ENCODE measurements at places on chromosomes 11 and 22.

DNA sequence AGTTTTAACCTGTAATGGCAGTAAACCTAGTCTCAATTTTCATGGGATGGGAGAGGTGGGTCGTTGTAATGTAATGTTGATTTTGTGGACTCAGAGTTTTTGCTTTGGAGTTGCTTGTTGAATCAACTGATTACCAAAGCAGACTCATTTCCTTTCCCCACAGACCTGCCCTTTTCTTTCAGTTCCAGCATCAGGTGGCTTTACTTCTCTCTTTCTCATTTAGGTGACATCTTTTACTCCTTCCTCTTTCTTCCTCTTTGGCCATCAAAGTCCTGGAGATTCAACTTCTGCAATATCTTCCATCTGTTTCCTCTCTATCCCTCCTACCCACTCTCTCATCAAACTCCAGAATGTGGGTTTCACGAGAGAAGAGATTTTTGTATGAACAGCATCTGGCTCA is 313.9 kb downstream of the TMEM135 start:
- no peak for DNase-seq

DNA sequence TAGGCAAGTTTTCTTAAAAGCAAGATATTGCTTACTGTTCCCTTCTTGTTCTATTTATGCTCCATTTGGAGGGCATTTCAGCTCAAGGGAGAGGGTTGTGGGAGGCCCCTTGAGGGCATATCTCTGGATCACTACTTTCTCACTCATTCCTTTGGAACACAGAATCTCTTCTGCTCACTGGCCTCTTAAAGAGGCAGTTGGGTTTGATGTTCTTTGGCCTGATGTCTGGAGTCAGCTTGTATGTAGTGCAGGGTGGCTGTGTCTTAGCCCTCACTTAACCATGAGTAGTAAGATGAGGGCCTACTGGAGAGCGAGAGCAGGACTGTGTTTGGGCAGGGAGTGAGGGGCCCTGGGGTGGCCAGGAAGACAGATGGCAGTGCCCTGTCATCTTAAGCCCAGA is 3.6 kb downstream of the INCENP start:
- no peak for DNase-seq

- DNase-seq, result no peak
Measured at GRCh38 chr11:69416762-69417698, 64.4 kb upstream of the LINC01488 start.

DNA sequence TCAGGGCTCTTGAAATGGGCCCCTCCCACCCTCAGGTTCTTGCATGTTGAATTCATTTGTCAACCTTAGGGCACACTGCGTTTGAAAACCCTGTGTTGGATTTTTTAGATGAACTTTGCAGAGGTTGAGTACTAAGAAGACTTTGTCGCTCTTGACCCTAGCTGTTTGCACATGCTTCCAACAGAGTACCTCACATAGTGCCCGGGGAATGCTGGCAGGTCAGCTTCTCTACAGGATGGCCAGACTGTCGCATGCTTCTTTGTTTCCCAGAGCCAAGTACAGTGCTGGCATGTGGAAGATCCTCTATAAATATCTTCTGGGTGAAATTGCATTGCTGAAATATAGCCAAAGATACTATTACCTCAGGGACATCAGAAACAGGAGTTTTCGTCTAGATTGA is 59.9 kb downstream of the FAT3 start:
- no peak for DNase-seq

DNA sequence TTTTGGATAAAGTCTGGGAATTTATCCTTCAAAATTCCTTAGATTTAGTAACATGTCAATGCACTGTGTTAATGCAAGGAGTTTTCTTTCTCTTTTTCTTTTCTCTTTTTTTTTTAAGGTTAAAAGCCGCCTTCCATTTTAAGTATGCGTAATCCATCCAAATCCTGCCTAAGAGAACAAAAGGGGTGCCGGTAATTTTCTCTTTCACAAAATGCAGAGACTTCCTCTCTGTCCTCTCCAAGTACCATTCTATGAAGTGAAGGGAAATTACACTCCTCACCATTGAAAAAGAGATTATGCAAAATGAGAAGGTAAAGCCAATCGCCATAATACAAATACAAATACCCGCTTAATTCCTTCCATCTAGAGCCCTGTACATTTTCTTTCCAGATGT is 273.8 kb downstream of the BLID start:
- no peak for DNase-seq

Data from D721Med (cell line).